ENCODE measurements at places on chromosomes 7 and 10.

- DNase-seq, result no peak
These were observed 25.8 kb upstream of the PCGF5 start for GRCh38 chr10:91194497-91195179.

DNA sequence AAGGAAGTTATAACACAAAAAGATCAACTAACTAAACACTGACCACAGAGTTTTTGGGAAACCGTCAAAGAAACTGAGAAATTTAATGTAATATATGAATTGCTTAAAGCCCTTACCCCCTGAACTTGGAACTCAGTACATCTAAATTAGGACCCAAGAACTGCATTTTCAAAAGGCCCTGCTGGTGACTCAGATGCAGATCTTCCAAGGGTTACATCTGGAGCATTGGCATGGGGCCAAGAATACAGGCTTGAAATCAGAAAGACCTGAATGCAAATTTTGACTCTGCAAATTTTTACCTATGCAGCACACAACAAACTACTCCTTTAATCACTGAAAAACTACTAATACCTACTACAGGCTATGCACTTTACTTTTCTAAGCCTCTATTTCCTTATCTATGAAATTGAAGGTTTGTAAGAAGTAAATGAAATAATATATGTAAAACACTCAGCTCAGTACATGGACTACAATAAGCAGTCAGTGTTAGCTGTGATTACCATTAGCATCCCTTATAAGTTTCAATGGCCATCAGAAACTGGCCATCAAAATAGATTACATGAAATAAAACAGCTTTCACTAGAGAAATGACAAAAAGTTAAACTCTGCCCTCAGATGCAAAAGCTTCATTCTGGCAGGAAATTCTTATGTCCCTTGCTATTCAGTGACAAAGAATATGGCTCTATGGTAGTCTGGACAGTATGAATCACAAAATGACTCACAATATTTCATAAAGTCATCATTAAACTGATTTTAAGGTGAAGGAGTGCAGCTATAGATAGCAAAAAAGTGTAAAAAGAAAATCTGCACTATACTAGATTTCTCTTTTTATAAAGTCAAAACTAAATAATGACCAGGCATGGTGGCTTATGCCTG, 43.6 kb downstream of the NSUN6 start:
- DNase-seq, result no peak

DNA sequence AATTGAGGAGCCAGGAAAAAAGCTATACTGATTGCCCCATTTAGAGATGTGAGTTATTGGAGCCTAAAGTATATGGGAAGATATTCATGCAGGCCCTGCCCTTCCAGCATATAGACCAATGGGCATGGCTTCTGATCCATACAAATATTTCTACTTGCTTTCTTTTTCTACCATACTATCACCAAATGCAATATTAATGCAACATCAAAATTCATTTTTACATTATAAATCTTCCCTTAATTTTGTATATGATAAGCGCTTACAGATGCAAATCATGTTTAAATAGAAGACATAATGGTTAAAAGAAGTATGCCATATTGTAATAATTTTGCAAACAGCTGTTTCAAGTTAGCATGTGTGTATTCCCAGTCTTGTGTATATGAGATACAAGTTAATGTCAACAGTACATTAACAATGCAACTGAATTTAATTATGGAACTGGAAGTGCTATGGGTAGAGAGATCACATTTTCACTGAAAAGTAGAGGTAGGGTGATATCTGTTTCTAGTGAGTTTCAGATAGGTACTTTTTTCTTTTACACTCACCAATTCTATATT, 24.6 kb upstream of the WNT16 start:
- no peak for DNase-seq

DNA sequence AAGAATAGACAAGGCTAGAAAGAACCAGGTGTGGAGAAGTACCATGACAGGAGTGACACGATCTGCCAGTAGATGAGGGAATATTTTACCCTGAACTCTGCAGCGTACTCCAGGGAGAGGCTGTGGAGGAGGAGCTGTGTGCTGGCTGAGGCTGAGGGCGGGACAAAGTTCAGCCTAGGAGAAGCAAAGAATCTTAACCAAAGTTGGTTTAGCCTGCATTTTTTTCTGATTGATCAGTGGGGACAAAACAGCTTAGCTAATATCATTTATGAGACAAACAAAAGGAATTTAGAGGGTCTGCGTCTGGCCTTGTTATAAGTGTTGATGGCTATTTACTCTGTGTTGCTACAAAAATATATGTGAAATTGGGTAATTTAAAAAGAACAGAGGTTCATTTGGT, 5.2 kb upstream of the NPSR1 start:
- no peak for DNase-seq

- DNase-seq, result no peak
These were observed 15.8 kb downstream of the TBXAS1 start for GRCh38 chr7:139844779-139845442.

DNA sequence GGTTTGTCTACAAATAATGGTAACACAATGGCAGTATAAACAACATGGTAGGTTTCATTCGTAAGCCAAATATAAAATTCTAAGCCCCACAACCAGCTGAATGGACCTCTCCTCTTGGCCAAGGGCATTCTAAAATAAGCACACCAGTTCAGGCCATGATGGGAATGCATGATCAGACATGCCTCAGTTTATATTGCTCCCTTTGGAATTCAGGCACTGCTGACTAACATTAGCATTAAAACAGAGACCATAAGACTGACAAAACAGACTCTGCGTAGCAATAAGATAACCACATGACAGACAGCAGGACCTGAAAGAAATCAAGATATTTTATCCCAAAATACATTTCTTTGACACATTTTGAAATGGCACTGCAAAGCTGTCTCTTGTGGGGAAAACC, 125.8 kb downstream of the FAM107B start:
- DNase-seq, result no peak

DNA sequence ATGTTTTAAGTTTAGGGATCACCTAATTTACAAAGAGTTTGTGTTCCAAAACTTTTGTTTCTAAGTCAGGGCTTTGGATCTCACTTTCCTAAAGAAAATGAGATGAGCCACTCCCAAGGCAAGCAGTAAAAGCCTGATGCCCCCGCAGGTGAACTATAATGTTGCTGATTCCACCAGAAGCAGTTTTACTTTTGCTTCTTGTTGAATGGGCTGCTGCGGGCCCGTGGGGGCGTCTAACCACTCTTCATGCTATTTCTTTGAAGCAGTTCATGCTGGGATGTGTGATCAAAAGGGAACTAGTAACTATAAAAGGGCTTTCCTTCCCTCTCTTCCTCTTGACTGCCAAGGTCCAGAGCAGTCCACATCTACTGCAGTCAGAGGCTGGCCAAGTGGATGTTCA, 118.7 kb upstream of the NEBL start:
- DNase-seq, result no peak

DNA sequence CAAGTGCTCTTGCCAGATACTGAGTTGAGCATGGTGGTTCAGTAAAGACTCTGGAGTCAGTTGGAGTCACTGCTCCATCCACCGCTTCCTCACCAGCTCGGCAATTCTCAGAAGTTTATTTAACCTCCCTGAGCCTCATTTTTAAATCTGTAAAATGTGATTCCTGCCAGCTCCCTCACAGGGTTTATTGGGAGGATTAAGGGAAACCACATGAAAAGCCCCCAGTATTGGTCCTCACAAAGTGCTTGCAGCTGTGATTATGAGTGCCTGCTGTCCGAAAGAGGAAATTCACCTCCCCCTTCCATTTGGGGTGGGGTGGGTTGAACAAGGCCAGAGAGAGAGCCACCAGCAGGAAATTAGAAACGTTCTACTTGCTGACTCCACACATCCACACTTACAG, 99.0 kb downstream of the AOAH start:
- no peak for DNase-seq

GRCh38 chr10:110181451-110181850, 26.0 kb upstream of the MXI1 start:
- no peak for DNase-seq

GRCh38 chr10:13946209-13946460, 359.4 kb downstream of the PRPF18 start:
- DNase-seq, result no peak

DNA sequence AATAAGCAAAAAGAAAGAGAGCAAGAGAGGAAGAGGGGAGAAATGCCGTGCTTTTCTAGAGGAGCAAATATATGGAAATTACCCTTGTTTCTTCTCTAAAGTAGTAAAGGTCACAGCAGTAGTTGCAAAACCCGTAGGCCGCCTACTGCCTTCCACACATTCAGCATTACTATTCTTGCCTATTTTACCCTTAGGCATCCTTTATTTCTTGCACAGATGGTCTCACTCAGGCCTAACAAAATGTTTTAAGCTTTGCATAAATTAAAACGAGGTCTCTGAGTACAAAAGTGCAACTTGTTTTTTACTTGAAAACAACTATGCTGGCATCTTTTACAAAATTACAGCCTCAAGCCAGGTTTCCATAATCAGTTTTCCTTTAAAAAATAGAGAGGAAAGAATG, 644.6 kb downstream of the AUTS2 start:
- no peak for DNase-seq

Data from activated T-cell treated with anti-CD3 and anti-CD28 coated beads, Interleukin-2, amount 50 U/mL, for 24 hours (primary cell).